ENCODE measurements at places on chromosomes 4 and X. TPM values are rescaled to one million over a fixed set of nuclear protein-coding genes. Genes with fewer than 3 reads are reported as not detected.

The CENPU gene
- total RNA-seq, result 28.2 TPM

The KDR gene
- total RNA-seq, result 56.2 TPM

The ERVMER34-1 gene
- total RNA-seq, result 0.41 TPM

The CCNB3 gene
- 10.9 TPM for total RNA-seq

The NUDT10 gene
- 2.7 TPM for total RNA-seq

DNA sequence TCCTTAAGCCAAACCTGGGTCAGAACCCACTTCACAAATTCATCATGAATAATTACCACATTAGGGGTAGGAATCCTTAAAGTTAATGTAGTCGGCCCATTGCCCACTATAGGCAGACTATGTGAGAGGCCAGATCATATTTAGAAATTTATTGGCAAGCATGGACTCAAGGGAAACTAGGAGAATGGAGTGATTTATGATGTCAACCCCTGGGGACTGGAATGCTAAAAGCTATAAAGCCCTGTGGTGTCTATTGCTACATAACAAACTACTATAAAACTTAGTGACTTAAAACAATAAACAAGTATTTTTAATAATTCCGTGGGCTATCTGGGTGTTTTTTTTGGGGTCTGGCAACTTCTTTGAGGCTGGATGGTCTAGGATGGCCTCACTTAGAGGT is 93.9 kb downstream of the PPP1R2C start:
- no peak for DNase-seq

GRCh38 chr4:152014280-152014679 is 253.5 kb upstream of the GATB start:
- no peak for DNase-seq

DNA sequence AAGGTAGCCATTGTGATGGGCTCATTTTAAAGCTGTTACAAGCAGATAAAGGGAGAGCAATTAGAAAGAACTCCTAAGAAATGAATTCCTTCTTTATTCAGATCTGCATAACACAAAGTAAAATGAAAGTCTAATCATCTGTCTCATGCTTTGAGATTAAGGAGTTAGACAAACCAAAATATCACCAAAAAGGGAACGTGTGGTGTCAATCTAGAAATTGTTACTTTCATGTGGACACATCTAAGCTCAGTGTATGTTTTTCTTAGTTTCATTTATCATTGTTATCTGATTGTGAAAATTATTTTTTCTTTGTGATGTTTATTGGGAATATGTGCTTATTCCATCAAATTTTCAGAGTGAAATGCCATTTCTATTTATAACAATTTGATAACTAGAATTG is 80.3 kb downstream of the BANK1 start:
- DNase-seq, result no peak

DNA sequence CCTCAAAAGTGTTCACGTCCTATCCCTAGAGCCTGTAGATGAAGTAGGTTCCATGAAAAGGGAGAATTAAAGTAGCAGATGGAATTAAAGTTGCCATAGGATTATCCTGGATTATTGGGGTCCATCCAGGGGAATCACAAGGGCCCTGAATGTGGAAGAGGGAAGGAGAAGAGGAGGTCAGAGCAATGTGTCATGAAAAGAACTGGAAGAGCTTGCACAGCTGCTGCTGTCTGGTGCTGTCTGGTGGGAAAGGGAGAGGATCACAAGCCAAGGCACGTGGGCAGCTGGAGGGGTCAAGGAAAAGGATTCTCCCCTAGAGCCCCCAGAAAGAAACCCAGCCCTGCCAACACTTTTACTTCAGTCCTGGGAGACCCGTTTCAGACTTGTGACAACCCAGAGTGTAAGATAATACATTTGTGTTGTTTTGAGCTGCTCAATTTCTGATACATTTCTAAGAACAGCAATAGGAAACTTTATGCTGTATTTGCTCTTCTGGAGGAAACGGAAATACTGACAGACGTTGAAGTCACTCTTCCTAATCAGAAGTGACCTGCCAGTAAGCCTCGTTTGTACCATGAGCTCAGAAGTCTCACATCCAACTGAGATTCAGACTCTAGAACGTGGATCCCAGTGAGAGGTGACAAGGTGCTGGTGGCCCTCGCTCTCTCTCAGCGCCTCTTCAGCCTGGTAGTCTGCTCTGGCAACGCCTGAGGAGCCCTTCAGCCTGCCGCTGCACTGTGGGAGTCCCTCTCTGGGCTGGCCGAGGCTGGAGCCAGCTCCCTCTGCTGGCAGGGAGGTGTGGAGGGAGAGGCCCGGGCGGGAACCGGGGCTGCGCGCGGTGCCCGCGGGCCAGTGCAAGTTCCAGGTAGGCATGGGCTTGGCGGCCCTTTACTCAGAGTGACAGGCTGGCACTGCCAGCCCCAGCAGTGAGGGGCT is 34.7 kb upstream of the ENPP6 start:
- peak; percentile 37 for DNase-seq

DNA sequence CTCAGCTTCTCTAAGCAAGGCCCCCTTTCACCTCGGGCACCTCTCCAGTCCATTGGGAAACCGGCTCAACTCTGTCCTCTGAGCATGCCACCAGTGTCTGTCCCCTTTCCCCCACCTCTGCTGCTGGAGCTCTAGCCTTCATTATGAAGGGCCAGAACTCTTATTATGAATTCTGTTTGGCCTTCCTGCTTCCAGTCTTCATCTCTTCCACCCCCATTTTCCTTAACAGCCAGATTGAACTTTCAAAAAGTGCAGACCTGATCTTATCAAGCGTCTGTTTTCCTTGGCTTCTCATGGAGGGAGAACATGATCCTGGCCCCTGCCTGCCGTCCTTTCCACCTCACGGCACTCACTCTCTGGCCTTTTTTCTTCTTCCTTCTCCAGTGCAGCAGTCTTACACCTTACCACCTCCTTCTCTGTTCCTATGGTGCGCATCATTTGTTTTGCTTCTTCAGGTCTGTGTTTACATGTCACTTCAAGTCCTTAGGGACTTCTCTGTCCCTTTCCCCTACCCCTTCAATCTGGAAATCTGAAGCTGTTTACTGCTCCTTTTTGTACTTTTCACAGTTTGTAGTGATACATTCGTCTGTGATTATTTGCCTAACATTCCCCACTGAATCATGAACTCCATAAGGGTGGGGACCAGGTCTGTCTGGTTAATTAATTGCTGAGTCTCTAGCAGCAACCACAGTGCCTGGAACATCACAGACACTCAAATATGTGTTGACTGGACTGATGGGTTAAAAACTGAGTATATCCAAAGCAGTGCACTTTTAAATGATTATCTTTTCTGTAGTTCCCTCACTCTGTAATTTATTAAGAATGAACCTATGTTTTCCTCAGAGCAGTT is 55.8 kb downstream of the FNIP2 start:
- DNase-seq, result no peak

DNA sequence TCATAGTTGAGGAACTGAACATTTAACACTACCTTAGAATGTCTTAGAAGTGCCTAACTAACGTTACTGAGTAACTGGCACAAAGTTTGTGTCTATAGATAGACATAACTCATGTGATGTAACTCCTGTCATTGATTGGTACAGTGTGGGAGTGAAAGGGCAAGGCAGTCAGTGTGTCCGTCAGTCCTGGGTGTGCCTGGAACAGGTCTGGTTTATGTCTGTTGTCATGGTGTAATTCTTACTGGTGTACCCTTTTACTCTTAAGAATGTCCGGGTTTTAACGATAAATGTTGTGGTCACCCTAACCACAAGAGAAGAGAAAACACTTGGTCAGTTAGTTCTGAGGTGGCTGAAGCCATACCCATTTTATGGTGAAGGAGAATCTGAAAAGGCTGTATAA is 93.1 kb upstream of the ESX1 start:
- no peak for DNase-seq

DNA sequence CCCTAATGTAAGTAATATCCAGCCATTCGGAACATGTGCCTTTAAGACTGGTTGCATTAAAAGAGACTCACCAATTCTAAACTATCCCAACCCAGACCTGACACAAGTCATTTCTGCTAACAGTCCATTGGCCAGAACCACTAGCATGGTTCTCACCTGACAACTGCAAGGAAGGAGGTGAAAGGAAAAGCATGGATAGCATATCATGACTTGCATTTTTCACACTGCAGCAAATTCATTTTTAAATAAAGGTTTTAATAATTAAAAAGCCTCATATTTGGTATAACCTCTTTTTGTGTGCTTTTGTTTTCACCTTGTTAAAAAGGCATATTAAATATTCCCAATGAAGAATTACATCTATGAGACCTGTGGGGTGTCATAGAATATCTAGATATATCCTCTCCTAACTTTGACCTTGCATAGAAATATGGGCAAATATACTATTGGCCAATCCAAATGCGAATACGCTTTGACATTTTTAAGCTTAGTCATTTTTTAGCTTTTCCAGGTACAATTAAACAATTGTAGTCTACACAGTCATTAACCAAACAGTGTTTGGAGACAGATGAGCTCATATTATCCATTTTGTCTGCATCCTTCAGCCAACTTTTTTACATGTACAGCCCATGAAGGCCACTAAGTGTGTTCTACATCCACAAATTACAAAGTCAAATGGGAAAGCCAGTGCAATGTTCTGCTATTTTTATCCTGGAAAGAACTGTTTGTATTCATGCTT is 295.3 kb downstream of the PDGFC start:
- no peak for DNase-seq

DNA sequence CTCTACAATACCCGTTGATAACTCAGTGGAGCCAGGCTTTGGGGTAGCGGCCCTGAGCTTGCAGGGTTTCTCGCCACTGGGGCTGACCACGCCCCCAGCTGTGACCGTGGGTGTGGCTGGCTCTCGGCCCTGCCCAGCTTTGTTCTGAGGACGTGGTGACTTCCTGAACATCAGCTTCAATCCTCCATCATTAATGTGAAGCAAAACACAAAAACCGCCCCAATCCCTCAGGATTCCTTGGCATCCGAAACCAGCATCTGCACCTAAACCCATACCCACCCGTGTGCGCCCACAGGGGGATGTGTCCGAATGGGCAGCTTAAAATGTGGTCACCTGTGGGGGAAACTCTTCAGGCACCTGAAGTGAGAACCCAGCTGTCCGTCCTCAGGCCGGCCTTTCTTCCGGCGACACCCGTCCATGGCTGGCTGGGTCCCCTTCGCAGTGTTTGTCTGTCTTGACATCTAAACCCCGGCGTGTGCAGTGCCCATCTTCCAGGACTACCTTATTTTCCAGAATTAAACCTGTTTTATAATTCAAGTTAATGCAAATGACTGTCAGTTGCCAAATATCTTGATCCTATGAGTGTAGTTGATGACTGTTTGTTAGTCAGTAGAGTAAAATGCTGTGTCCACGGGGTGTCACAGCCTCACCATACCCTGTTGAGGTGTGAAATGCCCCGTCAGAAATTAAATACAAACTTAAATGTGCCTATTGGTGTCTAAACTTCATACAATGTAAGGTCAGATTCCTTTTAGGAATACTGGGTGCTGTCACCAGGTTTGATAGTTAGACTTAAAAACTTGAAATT is 27.3 kb downstream of the NELFA start:
- DNase-seq, result no peak

GRCh38 chr4:7701866-7702649 is 237.6 kb downstream of the AFAP1 start:
- no peak for DNase-seq

DNA sequence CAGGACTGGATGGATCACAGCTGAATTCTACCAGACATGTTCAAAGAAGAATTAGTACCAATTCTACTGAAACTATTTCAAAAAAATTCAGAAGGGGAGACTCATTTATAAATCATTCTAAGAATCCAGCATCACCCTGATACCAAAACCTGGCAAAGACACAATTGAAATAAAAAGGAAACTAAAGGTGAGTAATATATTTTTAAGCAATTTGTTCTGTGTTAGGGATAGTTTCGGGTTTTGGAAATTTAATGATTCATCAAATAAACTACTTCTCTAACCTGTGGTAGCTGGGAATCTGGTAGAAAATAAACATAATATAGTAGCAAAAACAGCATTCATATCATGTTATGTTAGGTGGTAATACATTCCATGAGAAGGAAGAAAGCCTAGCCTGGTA is 662.2 kb upstream of the BOD1L1 start:
- DNase-seq, result no peak

DNA sequence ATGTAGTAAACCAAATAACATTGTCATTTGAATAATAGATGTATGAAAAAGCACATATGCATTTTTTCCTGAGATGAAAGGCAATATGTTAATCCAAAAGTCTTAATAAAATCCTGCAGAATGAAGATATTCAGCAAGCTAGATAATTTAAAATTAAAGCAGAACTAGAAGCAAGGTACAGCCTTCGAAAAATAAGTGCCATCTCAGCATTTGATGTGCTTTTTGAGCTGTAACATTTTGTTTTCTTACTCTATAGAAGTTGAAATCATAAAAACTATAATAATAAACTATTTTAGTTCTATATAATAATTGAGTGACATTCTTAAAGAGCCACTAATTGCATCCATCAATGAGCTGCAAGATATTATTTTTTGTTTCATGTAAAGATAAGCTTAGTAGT is 410.4 kb upstream of the TRAM1L1 start:
- DNase-seq, result no peak

GRCh38 chr4:174460684-174461083 is 61.6 kb downstream of the HPGD start:
- DNase-seq, result no peak

DNA sequence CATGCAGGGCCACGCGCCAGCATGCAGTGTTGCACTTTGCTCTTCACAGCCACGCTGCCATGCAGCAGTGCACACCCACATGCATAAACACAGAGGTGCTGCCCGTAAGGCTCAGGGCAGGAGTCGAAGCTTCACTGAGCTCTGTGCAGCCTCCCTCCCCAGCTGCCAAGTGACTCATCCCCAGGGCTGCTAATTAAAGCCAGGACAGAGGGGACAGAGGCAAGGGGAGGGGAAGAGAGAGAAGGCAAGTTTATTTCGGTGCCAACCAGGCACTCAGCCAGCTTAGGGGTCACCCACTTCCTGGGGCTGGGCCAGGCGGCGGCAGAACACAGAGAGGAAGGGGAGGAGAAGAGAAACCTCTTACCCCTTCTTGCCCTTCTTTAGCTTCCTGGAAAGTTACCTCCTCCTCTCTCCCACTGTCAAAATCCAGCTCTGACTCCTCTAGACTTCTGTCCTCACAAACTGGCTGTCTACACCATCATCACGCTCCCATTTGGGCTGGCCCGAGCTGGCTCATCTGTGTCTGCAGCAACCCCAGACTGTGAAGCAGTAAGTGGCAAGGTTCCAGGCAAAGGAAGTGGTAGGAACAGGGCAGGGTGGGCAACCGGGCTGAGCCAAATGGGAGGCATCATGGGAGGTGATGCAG is 6.2 kb upstream of the IQSEC2 start:
- DNase-seq, result peak; percentile 73

DNA sequence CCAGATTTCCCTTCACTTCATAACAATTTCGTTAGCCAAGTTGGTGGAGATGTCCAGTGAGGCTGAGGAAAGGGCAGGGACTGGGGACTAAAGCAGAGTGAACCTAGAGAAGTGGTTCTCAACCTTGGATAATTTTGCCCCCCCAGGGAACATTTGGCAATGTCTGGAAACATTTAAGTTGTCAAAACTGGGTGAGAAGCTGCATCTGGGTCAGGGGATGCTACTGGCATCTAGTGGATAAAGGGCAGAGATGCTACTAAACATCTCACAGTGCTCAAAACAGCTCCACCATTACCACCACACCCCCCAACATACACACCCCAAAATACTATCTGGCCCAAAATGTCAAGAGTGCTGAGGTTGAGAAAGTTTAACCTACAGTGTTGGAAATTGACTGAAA is 32.0 kb upstream of the FGF16 start:
- peak; percentile 4 for DNase-seq
